Caco-2 (cell line): ENCODE measurements at places on chromosomes 1 and 21.

DNA sequence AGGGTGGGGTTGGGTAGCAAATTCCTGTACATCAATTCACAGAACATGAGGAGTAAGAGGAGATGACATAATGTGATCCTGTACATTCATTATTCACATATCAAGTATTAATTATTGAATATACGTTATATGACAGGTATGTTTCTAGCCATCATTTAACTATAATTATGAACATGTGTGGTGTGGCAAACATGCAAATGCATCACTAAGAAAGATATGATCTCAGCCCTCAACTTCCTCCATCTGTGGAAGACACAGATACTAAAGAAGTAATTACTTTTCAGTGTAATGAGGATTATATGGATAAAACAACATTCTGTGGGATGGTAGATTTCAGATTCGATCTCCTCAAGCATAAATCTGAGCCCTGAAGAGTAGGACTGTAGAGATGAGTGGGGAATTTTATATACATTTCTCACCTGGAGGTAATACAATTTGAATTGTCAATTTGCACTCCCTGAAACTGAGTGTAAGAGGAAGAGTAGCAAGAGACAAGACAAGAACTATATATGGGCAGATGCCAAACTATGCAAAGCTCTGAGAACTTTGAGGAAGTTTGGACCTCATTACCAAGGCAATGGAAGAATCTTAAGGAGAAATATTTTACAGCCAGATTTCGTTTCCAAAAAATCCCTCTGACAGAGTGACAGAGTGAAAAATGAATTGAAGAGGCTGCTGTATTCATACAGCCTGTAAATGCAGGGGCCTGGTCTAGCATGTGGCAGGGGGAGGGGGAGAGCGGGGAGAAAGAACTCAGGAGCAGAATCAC lies 275.5 kb downstream of the TPR start:
- no peak for DNase-seq

DNA sequence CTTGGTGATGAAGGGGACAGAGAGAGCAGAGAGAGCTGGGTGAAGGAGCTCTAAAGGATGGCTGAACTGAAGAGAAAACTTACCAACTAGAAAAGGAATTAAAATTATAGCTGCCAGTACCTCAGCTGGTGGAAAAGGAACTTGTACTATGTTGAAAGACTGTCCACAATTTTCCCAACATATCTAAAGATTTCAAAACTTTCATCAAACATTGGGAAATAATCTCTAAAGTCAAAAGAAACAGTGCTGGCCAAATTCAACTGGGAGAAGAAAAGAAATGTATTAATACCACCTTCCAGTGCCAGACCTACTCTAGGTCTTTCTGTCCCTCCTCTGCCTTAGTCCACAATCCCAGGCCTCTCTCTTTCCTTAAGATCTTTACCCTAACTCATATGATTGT lies 6.1 kb downstream of the SMG5 start:
- no peak for DNase-seq

- DNase-seq = peak; percentile 43
These were observed 139.9 kb downstream of the DHRS3 start for GRCh38 chr1:12477936-12478611.

GRCh38 chr1:232474826-232475225 lies 155.1 kb downstream of the SIPA1L2 start:
- no peak for DNase-seq
